ENCODE measurements at places on chromosomes 2 and 18.

- no peak for DNase-seq
Measured at GRCh38 chr18:26376105-26376504, 149.9 kb downstream of the TAF4B start.

DNA sequence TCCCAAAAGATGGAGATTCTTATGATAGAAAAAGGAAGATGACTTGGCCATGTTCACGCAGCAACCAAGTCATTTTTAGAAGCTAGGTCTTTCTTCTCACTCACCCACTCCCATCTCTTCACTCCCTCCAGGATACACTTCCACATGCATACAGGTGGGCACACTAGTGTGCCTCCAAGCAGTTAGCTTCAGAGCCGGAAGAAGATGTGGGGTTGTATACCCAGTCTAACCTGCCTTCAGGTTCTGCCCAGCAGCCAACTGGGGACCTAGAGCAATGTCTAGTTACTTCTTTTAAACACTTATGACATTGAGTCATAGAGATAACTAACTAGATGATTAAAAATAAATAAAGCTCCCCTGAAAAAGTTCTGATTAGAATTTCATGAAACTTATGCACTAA lies 21.8 kb upstream of the TANK start:
- DNase-seq, result no peak

- DNase-seq, result no peak
Measured at GRCh38 chr2:68414876-68415275, 49.8 kb downstream of the PLEK start.

DNA sequence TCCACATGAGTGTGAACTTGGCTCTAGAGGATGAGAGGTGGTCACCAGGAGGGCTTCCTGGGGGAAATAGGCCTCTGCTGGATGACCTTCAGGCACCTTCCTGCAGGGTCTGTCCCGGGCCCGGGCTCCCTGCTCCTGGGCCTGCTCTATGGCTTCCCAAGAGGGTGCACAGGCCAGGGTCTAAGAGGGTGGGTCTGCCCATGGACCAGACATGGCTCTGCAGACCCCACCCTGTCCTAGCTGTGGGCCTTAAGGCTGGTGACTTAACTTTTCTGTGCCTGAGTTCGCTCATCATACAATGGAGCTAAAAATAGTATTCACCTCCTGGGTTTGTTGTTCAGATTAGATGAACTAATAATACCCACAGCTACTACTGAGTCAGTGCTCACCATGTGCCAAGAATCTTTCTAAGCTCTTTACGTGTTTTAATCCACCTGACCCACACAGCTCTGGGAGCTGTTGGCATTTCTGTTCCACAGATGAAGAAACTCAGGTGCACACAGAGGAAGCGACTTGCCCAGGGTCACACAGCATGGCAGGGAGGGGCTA lies 14.4 kb downstream of the INHBB start:
- no peak for DNase-seq

- no peak for DNase-seq
Measured at GRCh38 chr18:42305869-42306593, 351.0 kb downstream of the PIK3C3 start.

DNA sequence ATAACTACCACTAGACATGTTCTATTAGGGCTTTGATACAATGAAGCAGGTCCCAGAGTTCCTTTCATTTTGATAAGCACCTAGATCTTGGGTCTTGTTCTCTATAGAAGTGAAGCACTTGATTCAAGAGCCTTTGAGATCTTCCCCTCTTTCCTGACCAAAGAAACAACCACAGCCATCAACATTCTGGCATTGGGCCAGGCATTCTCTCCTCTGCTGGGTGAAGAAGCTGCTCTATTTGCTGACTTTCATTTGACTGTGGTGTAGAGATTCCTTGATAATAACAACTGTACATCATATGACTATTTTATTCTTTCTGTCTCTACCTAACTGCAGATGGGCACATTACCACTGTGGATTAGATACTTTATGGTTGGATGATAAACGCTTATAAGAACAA lies 96.6 kb upstream of the LYPD1 start:
- no peak for DNase-seq

- no peak for DNase-seq
Measured at GRCh38 chr2:240347949-240348500, 87.4 kb upstream of the GPC1 start.
